ENCODE measurements at places on chromosomes 12 and 14.

DNA sequence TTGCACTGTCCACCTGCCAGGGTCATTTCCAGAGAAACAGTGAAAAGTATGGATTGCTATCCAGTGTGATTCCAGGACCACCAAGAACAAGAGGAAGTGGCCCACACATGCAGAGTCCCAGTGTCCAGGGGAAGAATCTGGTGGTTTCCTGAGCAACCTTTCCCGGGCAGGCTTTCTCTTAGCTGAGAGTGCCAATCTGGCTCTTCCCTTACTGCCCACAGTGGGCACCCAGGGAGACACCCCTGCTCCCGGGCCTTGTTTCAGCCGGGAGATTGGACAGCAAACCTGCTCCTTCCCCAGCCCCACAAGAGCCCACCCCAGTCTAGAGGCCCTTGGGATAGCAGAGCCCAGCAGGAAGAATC lies 62.1 kb downstream of the VWF start:
- no peak for DNase-seq

- DNase-seq = no peak
Observed at GRCh38 chr14:72657214-72657921, 236.5 kb downstream of the DPF3 start.

GRCh38 chr12:42683933-42684801 lies 94.6 kb upstream of the PRICKLE1 start:
- no peak for DNase-seq

GRCh38 chr12:14135996-14136395 lies 154.6 kb upstream of the GRIN2B start:
- no peak for DNase-seq

- no peak for DNase-seq
Observed at GRCh38 chr12:1908758-1909157, 9.7 kb downstream of the CACNA2D4 start.

DNA sequence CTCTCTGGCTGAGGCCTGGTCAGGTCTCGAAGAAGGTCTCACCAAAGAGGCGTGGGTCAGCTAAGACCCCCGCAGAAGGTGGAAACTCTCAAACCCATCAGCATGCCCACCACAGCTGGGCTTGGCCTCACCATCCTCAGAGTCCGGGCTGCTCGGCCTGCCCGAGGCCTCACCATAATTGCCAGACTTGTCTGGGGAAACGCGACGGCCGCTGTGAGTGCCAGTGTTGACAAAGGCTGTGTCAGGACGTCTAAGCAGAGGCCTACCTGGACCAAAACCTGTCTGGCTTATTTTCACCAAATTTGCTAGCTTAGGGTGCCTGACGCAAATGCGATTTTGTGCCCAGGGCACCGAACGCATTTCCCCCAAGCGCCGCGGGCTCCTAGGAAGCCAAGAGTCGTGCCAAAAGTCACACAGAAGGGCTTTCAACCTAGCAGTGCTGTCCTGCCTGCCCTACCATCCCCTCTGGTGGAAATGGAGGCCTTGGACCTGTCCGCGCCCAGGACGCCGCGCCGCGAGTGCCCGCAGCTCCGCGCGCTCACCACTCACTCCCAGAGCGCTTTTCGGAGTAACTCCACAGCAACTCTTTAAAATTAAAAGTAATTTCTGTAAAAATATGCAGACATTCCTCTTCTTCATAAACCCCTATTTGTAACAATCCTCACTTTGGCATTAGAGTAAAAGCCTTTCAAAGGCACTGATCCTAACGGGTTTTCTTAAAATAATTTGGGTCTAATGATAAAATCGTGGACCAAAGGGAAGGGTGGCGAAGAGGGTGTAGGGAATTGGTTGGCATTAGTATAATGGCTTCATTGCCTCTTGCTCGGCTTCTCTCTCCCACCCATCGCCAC lies 1.2 kb upstream of the ALX1 start:
- DNase-seq = no peak

DNA sequence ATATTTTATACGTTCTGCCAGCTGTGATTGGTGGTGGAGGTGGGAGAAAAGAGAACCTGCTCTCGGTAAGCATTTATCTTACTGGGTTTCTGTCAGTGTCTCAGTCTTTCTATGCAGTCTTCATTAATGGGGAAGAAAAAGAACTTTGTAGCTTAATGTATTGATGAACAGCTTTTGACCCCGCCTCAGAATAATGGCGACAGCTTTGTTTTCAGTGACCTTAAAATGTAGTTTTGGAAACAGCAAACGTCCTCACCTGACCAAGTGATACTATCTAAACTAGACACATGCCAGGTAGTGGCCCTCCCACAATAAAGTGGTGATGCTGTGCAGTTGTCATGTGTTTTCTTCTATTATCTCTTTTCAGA lies 1.4 kb downstream of the DACT1 start:
- DNase-seq = no peak

DNA sequence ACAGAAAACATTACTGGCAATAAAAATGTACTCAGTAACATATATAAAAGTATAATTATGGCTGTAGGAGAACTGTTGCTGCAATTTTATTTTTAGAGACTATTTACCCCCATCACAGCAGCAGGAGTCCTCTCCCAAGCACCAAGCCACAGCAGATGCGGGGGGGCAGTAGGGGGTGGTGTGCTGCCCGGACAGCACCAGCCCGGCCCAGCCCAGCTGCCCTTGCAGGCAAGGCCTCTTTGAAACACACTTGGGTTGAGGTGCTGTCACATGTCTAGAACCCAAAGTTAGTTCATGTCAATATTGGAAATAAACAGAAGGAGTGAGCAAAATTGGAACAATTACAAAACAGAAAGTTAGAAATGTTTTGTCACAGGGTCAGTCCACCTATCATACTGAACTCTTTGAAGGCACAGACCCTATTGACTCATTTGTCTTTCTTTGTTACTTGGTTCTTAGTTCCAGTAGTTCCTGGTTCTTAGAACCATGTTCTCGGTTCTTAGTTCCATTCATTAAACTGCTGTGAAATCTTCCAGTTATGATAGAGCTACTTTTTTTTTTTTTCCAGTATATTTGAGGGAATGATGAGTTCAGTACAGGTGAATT lies 22.7 kb downstream of the CCNK start:
- DNase-seq = no peak

GRCh38 chr12:527241-527640 lies 67.5 kb downstream of the B4GALNT3 start:
- no peak for DNase-seq

DNA sequence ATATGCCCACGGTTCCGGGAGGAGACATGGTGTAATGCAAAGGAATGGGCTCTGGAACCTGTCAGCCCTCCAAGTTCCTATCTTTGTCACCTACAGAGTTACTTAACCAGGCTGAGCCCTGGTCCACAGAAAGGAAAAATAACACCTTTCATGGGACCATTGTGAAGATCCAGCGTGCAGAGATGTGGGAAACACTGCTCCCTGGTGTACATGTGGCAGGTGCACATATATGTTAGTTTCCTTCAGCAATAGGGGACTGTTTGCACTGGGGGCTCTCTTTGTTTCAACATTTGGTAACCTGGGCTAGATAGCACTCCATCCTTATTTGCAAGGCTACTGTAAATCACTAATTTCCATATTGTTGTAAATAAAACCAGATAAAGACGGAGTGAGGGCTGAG lies 72.3 kb downstream of the ANO2 start:
- DNase-seq = no peak

GRCh38 chr12:67884596-67884995 lies 104.7 kb upstream of the IFNG-AS1 start:
- no peak for DNase-seq

DNA sequence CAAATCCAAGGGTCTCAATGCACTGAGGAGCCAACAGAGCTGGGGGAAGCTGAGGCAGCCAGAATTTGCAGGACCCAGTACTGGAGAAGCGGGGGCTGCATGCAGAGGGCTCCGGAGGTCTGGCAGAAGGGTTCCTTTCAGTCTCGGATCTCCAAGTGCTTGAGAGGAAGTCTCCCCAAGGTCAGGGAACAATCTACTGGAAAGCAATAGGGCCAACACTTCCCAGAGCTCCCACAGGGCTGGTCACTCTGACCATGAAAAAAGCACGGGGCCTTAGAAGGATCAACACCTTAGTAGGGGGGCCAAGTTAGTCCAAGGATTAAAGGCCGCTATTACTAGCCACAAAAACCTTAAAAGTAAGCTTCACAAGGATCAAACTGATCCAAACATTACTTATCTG lies 31.7 kb downstream of the SPPL3 start:
- no peak for DNase-seq

DNA sequence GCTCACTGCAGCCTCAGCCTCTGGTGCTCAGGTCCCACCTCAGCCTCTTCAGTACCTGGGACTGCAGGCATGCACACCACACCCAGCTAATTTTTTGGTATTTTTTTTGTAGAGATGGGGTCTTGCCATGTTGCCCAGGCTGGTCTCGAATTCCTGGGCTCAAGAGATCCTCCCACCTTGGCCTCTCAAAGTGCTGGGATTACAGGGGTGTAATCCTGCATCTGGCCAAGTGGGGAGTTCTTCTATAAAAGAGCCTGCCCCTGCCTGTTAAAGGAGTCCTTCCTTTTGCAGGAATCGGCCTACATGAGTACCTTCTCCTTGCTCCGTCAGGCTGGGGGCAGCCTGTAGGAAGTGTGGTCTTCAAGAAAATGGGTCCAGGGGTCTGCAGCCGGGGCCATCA lies 54.1 kb upstream of the RASSF3 start:
- no peak for DNase-seq

DNA sequence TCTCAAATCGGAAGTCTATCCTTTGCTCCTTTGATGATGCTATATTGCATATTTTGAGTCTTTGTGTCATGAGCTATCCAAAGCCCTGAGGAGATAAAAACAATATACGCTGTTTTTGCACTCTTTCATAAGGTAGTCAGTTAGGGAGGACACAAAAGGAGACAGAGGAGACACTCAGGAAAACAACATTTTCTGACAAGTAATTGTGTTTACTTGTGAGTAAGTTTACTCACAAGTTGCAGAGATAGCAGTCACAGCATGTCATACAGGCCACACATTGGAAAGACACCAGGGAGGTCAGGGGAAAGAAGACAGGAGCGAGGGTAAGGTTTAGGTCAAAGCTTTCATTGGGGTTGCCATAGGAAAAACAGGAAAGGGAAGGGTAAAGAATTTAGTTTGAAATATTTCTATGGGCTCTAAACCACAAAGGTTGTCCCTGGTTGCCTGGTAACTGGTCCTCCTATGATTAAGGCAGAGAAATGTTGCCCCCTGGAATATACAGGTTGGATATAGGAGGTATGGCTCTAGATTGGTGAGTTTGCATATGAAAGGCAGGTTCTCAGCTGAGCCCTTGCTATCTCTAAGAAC lies 7.4 kb upstream of the GABARAPL1 start:
- DNase-seq = peak; percentile 36

GRCh38 chr14:72201645-72202044 lies 269.4 kb downstream of the RGS6 start:
- DNase-seq = no peak

- DNase-seq = peak; percentile 23
Observed at GRCh38 chr14:40188006-40188405, 755.8 kb upstream of the FBXO33 start.

GRCh38 chr12:100199347-100200149 lies 1.1 kb upstream of the ACTR6 start:
- DNase-seq = no peak

DNA sequence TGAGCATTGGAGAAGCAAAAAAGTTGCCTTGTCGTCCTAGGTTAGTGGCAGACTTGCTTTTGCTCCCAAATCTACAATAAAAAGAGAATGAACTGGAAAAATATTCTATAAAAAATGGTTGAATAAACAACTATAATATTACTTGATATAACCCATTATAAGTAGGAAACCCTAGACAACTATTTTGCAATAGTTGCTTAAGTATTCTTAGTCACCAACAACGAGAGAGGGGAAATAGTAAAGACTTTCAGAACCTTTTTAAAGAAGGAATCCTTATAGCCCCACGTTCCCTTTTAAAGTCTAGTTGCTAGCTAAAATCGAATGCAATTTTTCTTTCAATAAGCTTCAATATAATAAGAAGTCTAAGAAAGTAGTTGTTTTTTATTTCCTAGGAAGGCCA lies 17.5 kb downstream of the AQP6 start:
- no peak for DNase-seq

All from non-pigmented ciliary epithelial cell (primary cell).